ENCODE measurements at places on chromosomes 3 and 15.

GRCh38 chr3:27095553-27096222 lies 273.5 kb downstream of the NEK10 start:
- no peak for DNase-seq

DNA sequence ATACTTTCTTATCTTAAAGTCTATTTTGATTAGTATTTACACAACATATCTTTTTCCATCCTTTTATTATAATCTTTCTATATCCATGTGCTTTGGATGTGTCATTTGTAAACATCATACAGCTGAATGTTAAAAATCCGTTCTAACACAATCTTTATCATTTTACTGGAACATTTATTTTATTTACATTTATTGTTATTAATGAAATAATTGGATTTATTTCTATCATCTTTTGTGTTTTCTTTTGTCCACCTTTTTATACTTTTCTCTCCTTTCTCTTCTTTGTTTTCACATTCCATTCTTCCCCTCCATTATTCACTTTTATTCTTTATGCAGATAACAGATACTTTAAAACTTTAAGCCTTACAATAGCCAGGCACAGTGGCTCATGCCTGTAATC lies 34.7 kb upstream of the CTDSPL start:
- DNase-seq: no peak

GRCh38 chr15:89837134-89837829 lies 22.6 kb upstream of the ANPEP start:
- no peak for DNase-seq

GRCh38 chr3:42710323-42711021 lies 7.9 kb upstream of the HHATL start:
- no peak for DNase-seq

DNA sequence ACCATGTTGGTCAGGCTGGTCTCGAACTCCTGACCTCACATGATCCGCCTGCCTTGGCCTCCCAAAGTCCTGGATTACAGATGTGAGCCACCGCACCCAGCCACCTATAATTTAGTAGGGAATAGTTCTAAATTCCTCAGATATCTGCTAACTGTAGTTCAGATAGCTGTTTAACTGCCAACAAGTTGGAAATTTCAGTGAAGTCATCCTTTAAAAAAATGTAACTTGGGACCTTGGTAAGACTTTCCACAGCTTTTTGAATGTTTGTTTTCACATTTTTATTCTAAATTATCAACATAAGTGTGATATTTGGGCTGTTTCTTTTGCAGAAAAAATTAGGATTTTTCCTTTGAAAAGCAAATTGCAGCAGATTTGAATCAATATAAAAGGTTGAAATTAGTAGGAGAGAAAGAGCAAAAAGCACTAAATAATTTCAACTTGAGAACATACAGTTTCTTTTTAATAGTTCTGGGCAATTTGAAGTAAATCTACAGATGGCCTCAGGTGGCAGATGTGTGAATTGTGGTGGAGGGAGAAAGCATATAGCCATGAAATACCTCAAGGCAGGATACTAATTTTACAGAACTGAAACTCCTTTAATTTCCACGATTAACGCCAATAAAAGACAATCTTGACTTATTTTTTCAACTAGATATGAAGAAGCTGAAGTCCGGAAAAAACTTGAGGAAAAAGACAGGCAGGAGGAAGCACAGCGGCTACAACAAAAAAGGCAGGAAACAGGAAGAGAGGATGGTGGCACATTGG lies 34.3 kb downstream of the USP8 start:
- no peak for DNase-seq

DNA sequence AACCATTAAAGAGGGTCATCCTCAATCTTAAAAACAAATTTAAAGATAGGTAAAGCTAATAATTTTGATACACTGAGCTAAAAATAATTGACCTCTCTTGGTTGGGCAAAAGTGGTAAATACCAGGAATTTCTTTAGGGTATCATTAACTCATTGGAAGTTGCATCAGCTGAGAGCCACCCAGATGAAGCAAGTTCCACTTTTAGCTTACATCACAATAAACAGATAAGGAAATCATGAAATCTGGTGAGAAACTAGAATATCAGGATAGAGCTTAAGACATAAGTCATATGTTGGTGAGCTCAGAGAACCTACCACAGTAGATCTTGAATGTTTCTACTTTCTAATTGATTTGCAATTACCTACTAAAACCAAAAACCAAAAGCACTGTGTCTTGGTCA lies 97.4 kb upstream of the SLC2A2 start:
- DNase-seq: no peak

GRCh38 chr3:15345066-15345607 lies 12.8 kb upstream of the SH3BP5 start:
- no peak for DNase-seq

DNA sequence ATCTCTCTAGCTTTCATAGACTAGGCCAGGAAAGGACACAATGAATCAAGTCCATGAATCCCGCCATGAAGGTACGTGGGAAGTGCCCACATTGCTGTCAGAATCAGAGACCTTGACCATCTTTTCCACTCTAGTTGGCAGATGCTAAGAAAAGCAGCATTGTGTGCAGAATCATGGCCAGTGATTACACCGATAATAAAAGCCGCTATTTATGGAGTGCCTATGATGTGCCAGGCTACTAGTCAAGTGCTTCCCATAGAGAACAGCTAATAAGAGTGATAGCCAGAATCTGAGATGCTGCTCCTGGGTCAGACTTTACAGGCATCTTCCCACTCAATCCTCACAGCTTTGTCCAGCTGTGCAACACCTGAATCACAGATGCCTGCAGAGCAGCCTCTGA lies 13.2 kb upstream of the RPL32 start:
- no peak for DNase-seq

GRCh38 chr3:120506828-120507774 lies 56.3 kb upstream of the FSTL1 start:
- no peak for DNase-seq

All from HuH-7.5 (cell line).